Peyer's patch (tissue), 4 donors: ENCODE measurements at places on chromosomes 6 and 20. TPM values are rescaled to one million over a fixed set of nuclear protein-coding genes. Genes with fewer than 3 reads are reported as not detected.

PEX7 gene
- total RNA-seq = 6.6 TPM

GRCh38 chr20:63835021-63835858 is 4.2 kb upstream of the ZBTB46 start:
- peaks cover 4% of the 10 kb centered on the region for H3K4me1 ChIP-seq
- no peaks in the 10 kb centered on the region for H3K27me3 ChIP-seq
- peak overlapping the region; percentile 38 for H3K27ac ChIP-seq
- no peak overlapping the region for H3K4me3 ChIP-seq

GRCh38 chr20:63653041-63653973 is at the start of gene STMN3:
Gene STMN3 (minus strand): TSS chr20:63653424. CDS start chr20:63653345, 79 bp downstream.
- no peaks in the 10 kb centered on the region for H3K36me3 ChIP-seq
- peak within 1 kb of the TSS; percentile 37 for H3K4me3 ChIP-seq
- no peaks in the 10 kb centered on the region for H3K27me3 ChIP-seq
- peaks cover 39% of the 10 kb centered on the region for H3K4me1 ChIP-seq
- peak within 1 kb of the TSS; percentile 67 for H3K27ac ChIP-seq
- peak; percentile 76 for DNase-seq

DNA sequence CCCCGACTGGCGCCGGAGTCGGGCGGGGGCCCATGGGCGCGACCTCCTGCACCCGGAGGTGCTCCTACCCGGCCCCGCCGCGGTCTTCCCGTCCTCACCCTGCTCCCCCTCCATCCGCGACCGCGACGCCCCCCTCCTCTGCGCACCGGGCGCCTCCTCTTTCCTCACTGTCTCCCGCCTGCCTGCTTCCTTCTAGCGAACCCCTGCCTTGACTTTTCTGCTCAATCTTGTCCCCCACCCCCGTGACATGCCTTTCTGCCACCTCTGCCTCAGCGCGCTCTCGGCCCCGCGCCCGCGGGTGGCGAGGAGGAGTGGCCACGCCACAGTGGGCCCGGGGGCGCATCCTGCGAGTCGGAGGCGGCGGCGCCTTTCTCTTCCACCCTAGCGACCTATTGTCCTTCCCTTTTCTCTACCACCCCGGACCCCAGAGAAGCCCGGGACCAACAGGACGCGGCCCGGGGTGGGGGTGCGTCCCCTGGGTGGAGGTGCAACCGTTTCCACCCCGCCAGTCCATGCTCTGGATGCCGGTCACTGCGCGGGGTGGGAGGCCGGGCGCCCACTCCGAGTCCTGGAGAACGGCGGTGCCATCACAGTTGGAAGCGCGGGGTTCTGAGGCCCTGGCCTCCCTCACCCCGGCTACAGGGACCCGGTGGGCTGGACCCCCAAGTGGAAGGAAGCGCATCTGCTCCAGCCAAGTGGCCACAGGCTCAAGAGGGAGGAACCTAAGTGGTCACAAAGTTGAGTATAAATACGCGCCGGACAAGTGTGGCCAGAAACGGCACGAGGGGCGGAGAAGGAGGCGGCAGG is 2.0 kb downstream of the PDE10A start:
- no peak for DNase-seq
- H3K27me3 ChIP-seq = peaks cover 33% of the 10 kb centered on the region
- peak overlapping the region; percentile 34 for H3K4me3 ChIP-seq
- no peaks in the 10 kb centered on the region for H3K36me3 ChIP-seq
- no peaks in the 10 kb centered on the region for H3K4me1 ChIP-seq

OR2H2 gene
- not detected for total RNA-seq

ADGB gene
- not detected for total RNA-seq

- no peak for DNase-seq
- peak overlapping the region; percentile 89 for H3K4me3 ChIP-seq
Measured at GRCh38 chr6:78867020-78867369, 356 bp upstream of the IRAK1BP1 start.

- peaks cover 4% of the 10 kb centered on the region for H3K4me1 ChIP-seq
- no peak overlapping the region for H3K4me3 ChIP-seq
- no peaks in the 10 kb centered on the region for H3K27me3 ChIP-seq
- H3K27ac ChIP-seq = no peak overlapping the region
Measured at GRCh38 chr6:37554480-37554819, 54.8 kb upstream of the CCDC167 start.

- H3K4me3 ChIP-seq = no peak overlapping the region
- H3K27me3 ChIP-seq = no peaks in the 10 kb centered on the region
- no peak overlapping the region for H3K27ac ChIP-seq
- peaks cover 13% of the 10 kb centered on the region for H3K4me1 ChIP-seq
- H3K36me3 ChIP-seq = no peaks in the 10 kb centered on the region
Measured at GRCh38 chr20:32832664-32833063, 12.9 kb downstream of the MAPRE1 start.

- H3K4me3 ChIP-seq = no peak overlapping the region
- no peaks in the 10 kb centered on the region for H3K4me1 ChIP-seq
- H3K27me3 ChIP-seq = no peaks in the 10 kb centered on the region
Measured at GRCh38 chr6:136662347-136663237, 112.4 kb upstream of the MAP7 start.

- no peak overlapping the region for H3K27ac ChIP-seq
- H3K36me3 ChIP-seq = no peaks in the 10 kb centered on the region
- H3K4me1 ChIP-seq = no peaks in the 10 kb centered on the region
- DNase-seq = no peak
- H3K27me3 ChIP-seq = no peaks in the 10 kb centered on the region
Measured at GRCh38 chr6:164534070-164534766, 775.2 kb downstream of the C6orf118 start.

DNA sequence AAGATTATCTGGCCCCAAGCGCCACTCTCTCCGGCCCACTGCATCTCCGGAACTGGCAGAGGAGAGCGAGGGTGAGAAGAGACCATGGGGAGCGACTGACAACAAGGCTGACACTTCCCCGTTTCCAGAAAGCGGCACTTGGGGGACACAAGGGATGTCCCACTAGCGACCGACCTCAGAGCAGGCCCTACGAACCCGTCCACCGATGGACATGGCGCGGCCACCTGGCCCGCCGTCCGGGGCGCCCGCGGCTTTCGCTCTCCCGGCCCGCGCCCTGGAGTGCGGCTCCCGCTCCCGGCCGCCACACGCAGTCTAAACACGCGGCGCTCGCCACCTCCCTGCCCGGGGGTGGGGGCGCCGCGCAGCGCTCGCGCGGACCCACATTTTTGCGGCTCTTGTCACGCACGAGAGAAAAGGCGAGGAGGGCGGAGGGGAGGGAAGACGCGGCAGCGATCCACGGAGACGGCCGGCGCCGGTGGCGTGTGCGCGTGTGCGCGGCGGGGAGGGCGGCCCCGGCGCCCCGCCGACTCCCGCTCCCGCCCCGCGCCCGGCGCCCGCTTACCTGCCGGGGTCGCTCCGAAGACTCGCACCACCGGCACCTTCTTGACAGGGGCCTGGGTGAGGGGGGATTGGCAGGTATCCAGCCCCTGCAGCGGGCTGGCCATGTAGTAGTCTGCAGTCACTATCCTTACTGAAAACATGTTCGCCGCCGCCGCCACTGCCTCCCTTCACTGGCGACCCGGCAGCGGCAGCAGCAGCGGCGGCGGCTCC is 645 bp downstream of the REV3L start:
- peaks cover 6% of the 10 kb centered on the region for H3K4me1 ChIP-seq
- H3K27me3 ChIP-seq = no peaks in the 10 kb centered on the region
- H3K36me3 ChIP-seq = no peaks in the 10 kb centered on the region
- peak overlapping the region; percentile 99 for H3K27ac ChIP-seq

- H3K27me3 ChIP-seq = no peaks in the 10 kb centered on the region
- DNase-seq = no peak
- no peak overlapping the region for H3K27ac ChIP-seq
- no peaks in the 10 kb centered on the region for H3K36me3 ChIP-seq
Measured at GRCh38 chr6:95094751-95095663, 482.3 kb upstream of the MANEA start.

DNA sequence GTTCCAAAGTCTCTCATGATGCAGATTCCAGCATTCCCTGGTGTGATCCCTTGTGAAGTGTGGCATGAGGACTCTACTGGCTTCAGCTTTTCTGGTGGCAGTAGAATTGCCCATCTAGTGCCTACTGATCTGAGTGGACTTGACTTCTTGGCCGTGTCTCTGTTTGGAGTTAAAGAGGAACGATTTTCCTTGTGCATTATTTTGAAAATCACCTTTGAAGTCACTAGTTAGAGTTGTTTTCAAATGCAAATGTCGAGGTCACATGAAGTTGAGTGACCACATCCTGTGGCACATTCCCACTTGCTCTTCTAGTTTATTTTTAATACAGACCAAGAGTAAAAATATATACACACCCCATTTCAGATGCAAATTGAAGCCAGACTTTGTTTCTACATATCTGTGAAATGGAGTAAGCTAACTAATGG is 270.7 kb upstream of the TAB2 start:
- H3K36me3 ChIP-seq = no peaks in the 10 kb centered on the region
- H3K4me1 ChIP-seq = peaks cover 4% of the 10 kb centered on the region
- DNase-seq = no peak
- no peaks in the 10 kb centered on the region for H3K27me3 ChIP-seq
- H3K4me3 ChIP-seq = no peak overlapping the region

DNA sequence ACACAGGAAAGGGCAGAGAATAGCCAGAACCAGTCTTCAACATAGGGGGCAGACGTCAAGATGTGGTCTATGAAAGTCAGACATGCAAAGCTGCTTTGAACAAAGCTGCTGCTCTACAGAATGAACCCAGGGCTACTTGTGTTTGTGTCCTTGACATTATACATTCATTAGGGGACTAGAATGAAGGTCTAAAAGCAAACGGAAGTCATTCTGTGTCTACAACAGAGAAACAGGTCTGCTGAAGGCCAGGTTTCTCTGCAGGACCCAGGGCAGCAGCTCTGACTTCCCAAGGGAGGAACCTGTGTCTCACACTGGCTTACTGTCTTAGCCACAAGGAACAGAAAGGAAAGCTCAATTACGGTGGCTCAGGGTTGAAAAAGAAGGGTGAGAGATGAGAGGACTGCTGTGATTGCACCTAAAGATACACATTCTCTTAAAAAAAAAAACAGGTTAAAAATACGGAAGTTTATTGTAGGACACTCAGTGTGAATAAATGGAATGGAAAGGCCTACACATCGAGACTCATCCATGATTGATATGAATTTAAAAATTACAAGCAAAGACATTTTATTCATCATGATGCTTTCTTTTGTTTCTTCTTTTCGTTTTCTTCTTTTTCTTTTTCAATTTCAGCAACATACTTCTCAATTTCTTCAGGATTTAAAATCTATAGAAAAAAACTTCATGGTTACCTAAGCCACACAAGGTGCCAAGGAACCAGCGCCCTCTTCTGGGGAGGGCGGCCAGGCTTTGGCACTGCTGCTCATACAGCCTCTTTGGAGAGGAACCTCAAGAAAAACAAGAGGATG is 6.7 kb downstream of the PSMA7 start:
- no peaks in the 10 kb centered on the region for H3K27me3 ChIP-seq
- peaks cover 89% of the 10 kb centered on the region for H3K36me3 ChIP-seq
- no peak overlapping the region for H3K4me3 ChIP-seq

DNA sequence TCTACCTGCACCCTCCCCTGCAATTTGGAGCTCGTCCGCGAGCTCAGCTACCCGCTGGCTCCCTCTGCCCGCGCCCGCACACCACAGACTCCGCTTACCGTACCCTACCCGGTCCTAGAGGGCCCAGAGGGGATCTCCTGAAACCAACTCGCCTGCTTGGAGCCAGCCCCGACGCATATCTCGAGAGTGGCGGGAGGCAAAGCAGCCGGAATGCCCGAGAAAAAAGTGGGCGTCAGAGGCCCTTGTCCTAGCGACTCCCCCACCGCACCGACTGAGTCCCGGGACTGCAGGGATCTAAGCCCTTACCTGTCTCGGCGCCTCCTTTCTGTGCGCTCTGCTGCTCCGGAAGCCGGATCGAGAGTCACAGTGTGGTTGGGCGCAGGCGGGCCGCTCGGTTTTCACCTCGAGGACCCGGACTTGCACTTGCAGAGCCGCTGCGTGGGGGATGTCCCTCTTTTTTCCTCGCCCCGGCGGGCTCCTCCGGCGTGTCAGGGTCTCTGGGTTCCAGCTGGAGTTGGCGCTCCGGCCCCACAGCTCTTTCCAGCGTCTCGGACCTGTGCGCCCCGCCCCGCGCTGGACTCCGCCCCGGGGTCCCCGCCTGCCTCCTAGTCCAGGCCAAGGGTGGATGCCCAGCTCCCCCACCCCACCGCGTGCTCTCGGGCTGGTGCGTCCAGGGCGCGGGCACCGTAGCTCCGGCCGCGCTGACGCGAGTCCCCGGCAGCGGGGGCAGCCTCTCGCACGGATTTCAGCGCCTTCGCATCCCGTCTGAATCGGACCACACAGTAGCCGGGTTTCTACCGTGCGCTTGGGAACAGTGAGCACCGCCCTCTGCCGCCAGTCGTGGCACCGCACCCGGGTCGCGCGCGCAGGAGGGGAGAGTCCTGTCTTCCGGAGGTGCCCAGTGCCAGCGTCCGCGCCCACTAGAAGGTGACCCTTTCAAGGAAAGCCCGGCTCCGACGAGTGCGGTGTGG is at the start of gene PROKR2:
TSS of gene PROKR2 (minus strand) at position 767 of the 971 bp plus-strand sequence. CDS start 2,585 bp downstream, outside the sequence.
- H3K4me1 ChIP-seq = no peaks in the 10 kb centered on the region
- H3K36me3 ChIP-seq = no peaks in the 10 kb centered on the region
- H3K27me3 ChIP-seq = no peaks in the 10 kb centered on the region

GRCh38 chr6:16432075-16433032 is 194.0 kb downstream of the GMPR start:
- no peaks in the 10 kb centered on the region for H3K27me3 ChIP-seq
- H3K4me1 ChIP-seq = no peaks in the 10 kb centered on the region
- no peak overlapping the region for H3K4me3 ChIP-seq

DNA sequence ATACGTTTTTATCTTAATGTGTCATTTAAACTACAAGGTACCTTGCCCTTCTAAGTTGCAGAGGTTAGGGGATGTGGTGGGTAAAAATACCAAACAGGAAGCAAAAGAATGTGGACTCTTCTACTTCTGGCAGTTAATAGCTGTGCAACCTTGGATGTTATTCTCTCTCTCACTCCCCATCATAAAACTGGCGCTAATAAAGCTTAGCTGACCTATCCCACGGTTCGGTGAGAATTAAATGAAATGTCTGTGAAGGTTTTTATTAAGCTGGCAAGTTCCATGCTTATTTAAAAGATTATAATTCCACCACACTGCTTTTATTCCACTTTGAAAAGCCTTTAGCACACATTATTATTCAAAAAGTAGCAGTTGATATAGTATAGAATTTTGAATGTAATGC is 127.8 kb upstream of the SLC22A23 start:
- no peak overlapping the region for H3K4me3 ChIP-seq
- H3K36me3 ChIP-seq = no peaks in the 10 kb centered on the region
- no peak overlapping the region for H3K27ac ChIP-seq
- no peaks in the 10 kb centered on the region for H3K27me3 ChIP-seq
- H3K4me1 ChIP-seq = no peaks in the 10 kb centered on the region
- DNase-seq = no peak

DNA sequence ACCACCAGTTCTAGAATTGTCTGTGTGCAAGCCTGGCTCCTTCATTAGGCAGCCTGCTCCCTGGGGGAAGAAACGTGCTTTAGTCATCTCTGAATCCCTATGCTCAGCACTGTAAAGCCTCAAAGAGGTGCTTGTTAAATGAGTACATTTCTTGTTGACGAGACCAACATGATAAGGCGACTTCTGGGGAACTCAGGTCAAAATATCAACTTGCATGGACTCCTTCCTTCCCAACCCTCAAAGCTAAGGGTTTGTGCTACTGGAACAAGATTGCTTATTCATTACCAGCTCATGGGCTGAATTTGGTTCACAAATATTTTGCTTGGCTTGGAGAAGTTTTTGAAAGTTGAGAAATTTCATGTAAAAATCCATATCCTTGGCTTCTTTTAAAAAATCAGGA is 10.6 kb downstream of the KCNG1 start:
- no peak overlapping the region for H3K4me3 ChIP-seq
- no peaks in the 10 kb centered on the region for H3K4me1 ChIP-seq
- H3K27me3 ChIP-seq = no peaks in the 10 kb centered on the region
- H3K27ac ChIP-seq = no peak overlapping the region
